ENCODE measurements at places on chromosomes 1 and 21. TPM values are rescaled to one million over a fixed set of nuclear protein-coding genes. Genes with fewer than 3 reads are reported as not detected.

DNA sequence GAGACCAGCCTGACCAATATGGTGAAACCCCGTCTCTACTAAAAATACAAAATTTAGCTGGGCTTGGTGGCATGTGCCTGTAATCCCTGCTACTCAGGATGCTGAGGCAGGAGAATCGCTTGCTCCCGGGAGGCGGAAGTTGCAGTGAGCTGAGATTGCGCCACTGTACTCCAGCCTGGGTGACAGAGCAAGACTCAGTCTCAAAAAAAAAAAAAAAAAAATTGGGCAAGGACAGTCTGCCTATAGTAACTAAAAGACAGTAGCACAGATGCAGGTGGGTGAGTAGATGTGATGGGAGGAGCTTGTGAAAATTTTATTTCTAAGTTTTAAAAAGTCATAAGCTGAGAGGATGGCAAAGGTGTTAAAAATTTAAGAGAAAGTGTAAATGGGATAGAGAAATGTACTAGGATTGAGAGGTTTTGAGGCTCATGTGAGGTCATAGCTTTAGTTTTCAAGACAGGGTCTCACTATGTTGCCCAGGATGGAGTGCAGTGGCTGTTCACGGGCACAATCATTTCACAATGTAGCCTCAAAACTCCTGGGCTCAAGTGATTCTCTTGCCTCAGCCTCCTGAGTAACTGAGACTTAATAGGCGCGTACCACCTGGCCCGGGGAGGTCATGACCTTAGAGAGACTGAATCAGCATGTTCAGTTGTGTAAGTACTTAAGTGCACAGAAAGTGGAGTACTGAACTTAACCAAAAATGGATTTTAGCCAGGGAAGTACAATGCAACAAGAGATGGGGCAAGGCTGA lies 33.7 kb downstream of the PTP4A2 start:
- no peaks in the 10 kb centered on the region for H3K36me3 ChIP-seq
- no peaks in the 10 kb centered on the region for H3K27me3 ChIP-seq
- no peak for DNase-seq
- no peak overlapping the region for H3K27ac ChIP-seq
- H3K4me1 ChIP-seq: no peaks in the 10 kb centered on the region
- H3K4me3 ChIP-seq: no peak overlapping the region

DNA sequence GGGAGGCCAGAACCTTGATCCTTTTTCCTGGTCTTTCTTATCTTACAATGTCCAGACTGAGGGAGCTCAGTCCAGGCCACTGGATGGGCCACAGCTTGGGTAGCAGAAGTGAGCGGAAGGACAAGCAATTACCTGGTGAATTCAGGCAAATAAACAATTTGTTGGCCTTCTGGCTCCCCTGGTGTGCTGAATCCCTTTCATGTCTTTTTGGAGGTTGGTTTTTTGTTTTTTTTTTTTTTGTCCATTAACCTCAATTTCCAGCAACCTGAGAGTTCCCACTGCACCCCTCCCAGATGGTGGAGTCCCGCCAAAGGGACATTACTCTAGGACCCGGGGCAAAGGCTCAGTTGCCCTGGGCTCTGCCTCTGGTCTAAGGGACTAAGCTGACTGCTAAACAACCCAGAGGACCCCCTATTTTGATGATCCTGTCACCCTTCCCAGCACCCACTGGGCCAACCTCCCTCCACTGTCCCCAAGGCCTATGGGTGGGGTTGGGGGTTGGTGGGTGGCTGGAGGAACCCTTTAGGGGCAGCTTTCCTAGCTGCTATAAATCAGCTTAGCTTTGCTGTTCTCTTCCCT lies 85.5 kb downstream of the KCND3 start:
- no peaks in the 10 kb centered on the region for H3K36me3 ChIP-seq
- H3K27ac ChIP-seq: no peak overlapping the region
- no peaks in the 10 kb centered on the region for H3K27me3 ChIP-seq
- H3K4me3 ChIP-seq: no peak overlapping the region
- DNase-seq: no peak

GRCh38 chr21:34844924-34845238 lies 176.1 kb downstream of the CLIC6 start:
- peak overlapping the region; percentile 76 for H3K27ac ChIP-seq
- no peak for DNase-seq
- no peaks in the 10 kb centered on the region for H3K27me3 ChIP-seq
- H3K4me3 ChIP-seq: no peak overlapping the region

GRCh38 chr1:59143133-59143487 lies 153.8 kb upstream of the FGGY start:
- H3K27me3 ChIP-seq: no peaks in the 10 kb centered on the region
- no peak overlapping the region for H3K4me3 ChIP-seq
- H3K4me1 ChIP-seq: peaks cover 15% of the 10 kb centered on the region
- no peak for DNase-seq
- peak overlapping the region; percentile 26 for H3K27ac ChIP-seq
- no peaks in the 10 kb centered on the region for H3K36me3 ChIP-seq

DNA sequence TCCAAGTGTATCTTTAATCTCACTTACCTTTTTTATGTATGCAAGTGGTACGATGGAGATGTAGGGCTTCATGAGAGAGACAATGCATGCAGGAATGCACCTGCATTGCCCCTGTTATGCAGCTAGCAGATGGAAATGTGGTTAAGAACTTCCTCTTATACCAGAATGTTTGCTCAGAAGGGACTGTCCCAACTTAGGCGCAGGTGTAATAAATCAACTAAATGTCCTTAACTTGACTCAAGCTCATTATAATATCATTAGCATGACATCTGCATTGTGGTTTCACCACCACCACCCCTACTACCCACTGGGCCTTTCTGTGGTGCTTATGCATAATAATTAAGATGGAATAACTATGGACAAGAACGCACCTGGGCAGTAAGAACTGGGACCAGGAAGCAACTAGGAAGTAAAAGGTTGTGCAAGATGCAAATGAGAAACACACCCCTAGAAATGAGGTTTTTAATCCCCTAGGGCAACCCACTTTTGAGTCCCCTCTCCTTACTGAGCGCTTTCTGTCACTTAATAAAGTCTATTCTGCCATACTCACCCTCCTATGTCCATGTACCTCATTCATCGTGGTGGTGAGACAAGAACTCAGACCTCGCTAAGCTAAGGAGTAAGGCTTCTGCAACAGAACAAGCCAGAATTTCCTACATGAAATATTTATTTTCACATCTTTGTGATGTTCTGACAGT lies 1103.3 kb upstream of the B3GALT2 start:
- no peak overlapping the region for H3K27ac ChIP-seq
- H3K27me3 ChIP-seq: no peaks in the 10 kb centered on the region
- H3K4me1 ChIP-seq: no peaks in the 10 kb centered on the region

DNA sequence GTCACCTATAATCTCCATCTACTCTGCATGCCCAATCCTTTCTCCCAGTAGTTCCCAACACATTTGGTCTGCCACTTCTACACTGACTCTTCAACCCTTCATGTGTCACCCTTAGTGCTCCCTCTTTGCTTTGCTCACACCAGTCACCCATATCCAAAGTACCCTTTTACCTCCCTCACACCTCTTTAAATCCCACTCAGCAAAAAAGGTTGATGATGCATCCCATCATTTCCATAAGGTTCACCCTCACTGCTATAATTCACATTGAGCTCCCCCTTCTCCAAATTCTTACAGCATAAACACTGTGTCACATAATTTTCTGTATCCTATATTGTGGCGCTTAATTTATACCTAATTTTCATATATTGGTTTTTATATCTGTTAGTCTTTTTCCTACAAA lies 83.8 kb upstream of the ATP1B1 start:
- H3K4me1 ChIP-seq: no peaks in the 10 kb centered on the region
- H3K4me3 ChIP-seq: no peak overlapping the region
- H3K36me3 ChIP-seq: no peaks in the 10 kb centered on the region
- no peaks in the 10 kb centered on the region for H3K27me3 ChIP-seq
- no peak overlapping the region for H3K27ac ChIP-seq
- no peak for DNase-seq

DNA sequence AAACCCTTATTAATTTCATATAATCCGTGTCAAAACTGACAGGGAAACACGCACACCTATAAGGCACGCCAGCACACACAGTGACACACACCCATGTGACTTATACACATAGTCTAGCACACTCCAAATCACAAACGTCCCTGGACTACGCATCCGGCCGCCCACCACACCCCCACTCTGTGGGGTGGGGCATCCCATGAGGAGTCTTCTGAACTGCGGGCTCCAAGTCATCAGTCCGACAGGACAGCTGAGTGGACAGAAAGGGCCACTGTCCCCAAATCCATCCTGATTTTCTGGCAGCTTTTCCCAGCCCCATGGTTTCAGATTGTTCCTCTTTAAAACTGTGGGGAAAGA lies 829 bp downstream of the PEA15 start:
- H3K27ac ChIP-seq: peak overlapping the region; percentile 85
- peak overlapping the region; percentile 99 for H3K4me3 ChIP-seq
- DNase-seq: peak; percentile 47
- H3K4me1 ChIP-seq: peaks cover 17% of the 10 kb centered on the region
- no peaks in the 10 kb centered on the region for H3K36me3 ChIP-seq
- no peaks in the 10 kb centered on the region for H3K27me3 ChIP-seq

GRCh38 chr21:28397040-28397439 lies 595.6 kb downstream of the LTN1 start:
- H3K4me3 ChIP-seq: no peak overlapping the region
- no peak for DNase-seq
- no peaks in the 10 kb centered on the region for H3K36me3 ChIP-seq
- H3K27ac ChIP-seq: no peak overlapping the region

DNA sequence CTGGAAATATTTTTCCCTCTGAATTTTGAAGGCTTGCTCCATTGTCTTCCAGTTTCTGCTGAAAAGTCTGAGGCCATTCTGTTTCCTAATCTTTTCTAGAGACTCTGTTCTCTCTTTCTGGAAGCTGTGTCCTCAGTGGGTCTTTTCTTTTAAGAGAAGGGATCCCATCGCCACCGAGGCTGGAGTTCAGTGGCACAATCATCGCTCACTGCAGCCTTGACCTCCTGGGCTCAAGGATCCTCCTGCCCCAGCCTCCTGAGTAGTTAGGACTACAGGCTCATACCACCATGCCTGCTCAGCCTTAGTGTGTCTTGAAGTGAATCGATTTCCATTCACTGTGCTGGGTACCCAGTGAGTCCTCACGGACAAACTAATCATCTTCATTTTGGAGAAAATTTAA lies 9.6 kb upstream of the LRP8 start:
- no peaks in the 10 kb centered on the region for H3K27me3 ChIP-seq
- DNase-seq: no peak
- no peaks in the 10 kb centered on the region for H3K4me1 ChIP-seq
- H3K36me3 ChIP-seq: no peaks in the 10 kb centered on the region
- H3K4me3 ChIP-seq: no peak overlapping the region

DNA sequence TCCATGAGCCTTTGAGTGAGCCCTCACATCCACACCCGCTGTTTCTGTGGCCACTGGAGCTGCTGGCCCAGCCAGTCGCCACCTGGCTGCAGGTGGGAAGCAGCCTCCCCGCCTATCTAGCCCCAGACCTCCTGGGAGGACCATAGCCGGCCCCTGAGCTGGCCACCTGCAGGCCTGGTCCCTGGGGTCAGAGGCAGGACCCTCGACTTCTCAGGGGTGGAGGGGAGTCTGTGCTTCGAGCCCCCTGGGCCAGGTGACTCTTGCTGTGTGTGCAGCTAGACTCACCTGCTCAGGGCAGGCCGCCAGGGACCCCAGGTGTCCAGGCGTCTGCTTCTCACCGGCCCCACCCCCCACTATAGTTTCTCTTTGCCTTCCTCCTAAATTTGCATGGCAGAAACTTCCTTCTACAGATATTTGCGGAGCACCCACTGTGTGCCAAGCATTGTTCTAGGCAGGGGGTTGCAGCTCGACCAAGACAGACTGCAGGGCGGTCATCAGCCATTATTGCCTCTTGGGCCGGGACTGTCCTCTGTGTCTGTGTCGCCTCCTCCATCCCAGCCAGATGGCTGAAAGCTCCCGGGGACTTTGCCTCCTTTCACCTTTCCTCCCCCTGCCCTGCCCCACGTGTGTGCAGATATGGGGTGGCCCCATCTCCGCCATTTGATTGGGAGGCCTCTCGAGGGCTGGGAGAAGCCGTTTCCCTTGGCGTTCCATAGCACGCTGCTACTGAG lies 27.3 kb downstream of the SPSB1 start:
- no peak overlapping the region for H3K4me3 ChIP-seq
- peak overlapping the region; percentile 74 for H3K27ac ChIP-seq
- DNase-seq: no peak

- H3K27ac ChIP-seq: peak overlapping the region; percentile 70
- DNase-seq: no peak
- H3K27me3 ChIP-seq: no peaks in the 10 kb centered on the region
- H3K4me3 ChIP-seq: no peak overlapping the region
Measured at GRCh38 chr1:234925440-234926263, 203.0 kb downstream of the TOMM20 start.

DNA sequence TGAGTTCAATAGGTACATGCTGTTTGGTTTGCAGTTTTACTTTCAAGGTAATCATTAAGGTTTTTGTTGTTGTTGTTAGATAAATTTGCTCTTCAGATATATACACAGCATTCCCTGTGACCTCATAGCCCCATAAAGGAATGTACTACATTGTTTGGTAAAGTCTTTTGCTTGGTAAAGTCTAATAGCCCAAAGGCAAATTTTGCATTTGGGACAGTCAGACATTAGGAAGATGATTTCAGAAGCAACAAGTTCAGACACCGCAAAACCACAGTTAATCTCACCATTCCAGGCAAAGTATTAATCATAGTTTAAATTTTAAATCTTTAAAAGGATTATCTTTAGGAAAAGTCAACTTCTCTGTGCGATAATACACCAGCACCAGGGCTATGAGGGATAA lies 32.6 kb upstream of the PYHIN1 start:
- no peak for DNase-seq
- no peaks in the 10 kb centered on the region for H3K4me1 ChIP-seq
- H3K36me3 ChIP-seq: no peaks in the 10 kb centered on the region

DNA sequence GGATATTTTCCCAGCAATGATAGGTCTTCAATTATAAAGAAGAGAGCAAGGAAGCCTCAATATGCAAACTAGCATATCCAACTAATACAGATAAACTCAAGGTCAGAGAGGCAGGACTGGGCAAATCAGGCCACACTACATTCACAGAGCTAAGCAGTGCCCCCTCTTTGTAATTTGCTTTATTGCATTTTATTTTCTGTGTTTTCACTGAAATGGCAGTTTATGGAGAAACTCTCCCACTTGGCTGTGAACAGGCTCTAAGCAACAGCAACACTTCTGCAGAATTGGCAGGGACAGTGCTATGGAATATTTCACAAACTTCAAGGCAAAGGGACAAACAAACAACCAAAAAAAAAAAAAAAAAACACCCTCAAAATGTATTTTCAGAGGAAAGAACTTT lies 93.4 kb upstream of the SOD1 start:
- H3K36me3 ChIP-seq: no peaks in the 10 kb centered on the region
- no peak overlapping the region for H3K4me3 ChIP-seq
- DNase-seq: no peak
- H3K27me3 ChIP-seq: no peaks in the 10 kb centered on the region

The PLPPR4 gene
- 0.95 TPM for total RNA-seq

The NR1I3 gene
- not detected for total RNA-seq

The SLFNL1 gene
- not detected for total RNA-seq

The MTARC1 gene
- total RNA-seq: 28.8 TPM

The MRPL9 gene
- total RNA-seq: 43.7 TPM

The ICOSLG gene
- 7.6 TPM for total RNA-seq

The RAB7B gene
- not detected for total RNA-seq

The AMY2B gene
- 24.2 TPM for total RNA-seq

All from transverse colon (tissue), 4 donors.